ENCODE measurements at places on chromosomes 12 and 14. TPM values are rescaled to one million over a fixed set of nuclear protein-coding genes. Genes with fewer than 3 reads are reported as not detected.

DNA sequence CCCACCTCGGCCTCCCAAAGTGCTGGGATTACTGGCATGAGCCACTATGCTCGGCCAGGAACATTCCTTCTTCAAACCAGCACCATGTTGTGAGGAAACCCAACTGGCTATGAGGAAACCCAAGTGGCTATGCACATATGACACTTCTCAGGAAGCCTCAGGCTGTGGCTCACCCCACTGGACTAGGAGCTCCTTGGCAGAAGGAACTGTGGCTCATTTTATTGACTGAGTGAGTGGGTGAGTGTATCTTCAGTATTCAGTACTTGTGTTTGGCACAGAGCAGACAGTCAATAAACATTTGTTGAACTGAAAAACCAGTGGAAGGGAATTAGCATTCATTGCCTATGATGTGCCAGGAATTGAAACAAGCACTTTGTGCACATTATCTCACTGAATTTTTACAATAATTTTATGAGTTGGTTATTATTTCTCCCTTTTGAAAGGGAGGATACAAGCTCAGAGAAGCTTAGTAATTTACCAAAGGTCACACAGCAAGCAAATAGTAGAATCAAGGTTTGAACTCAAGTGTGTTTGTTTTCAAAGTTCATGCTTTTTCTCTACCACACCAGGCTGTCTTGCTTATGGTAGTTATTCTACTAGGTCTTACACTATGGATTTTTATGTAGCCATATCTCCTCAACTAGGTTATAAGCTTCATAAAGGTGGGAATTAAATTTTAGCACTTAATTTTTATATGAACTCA is 121.6 kb downstream of the VEZT start:
- DNase-seq: no peak

GRCh38 chr12:104494137-104494792 is 37.5 kb downstream of the CHST11 start:
- peak; percentile 63 for DNase-seq

DNA sequence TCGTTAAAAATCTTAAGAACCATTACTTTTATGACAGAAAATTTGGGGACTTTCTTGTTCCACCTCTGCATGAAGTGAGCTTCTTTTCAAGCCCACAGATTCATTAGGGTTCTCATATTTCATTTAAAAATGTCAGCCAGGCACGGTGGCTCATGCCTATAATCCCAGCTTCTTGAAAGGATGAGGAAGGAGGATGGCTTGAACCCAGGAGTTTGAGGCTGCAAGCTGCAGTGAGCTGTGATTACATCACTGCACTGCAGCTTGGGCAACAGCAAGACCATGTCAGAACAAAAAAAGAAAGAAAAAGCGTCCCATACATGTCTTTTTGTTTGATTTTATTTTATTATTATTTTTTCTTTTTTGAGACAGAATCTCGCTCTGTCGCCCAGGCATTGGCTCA is 43.4 kb upstream of the ATF1 start:
- no peak for DNase-seq

DNA sequence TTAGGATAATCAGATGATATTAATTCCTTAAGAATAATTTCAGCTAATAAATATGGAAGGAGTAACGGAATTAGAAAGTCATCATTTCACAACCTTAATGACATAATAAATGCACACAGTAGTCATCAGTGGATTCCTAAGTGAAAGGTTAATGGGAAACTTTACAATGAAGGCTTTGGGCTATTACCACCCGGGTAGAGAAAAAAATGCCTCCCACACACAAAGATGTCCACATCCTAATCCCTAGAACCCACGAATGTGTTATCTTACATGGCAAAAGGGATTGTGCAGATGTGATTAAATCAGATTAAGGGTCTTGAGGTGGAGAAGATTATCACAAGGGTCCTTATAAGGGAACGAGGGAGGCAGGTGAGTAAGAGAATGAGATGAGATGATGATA is 5.6 kb downstream of the TMED10 start:
- DNase-seq: no peak

- DNase-seq: no peak
These were observed 32.7 kb downstream of the PPP4R3A start for GRCh38 chr14:91477388-91477787.

DNA sequence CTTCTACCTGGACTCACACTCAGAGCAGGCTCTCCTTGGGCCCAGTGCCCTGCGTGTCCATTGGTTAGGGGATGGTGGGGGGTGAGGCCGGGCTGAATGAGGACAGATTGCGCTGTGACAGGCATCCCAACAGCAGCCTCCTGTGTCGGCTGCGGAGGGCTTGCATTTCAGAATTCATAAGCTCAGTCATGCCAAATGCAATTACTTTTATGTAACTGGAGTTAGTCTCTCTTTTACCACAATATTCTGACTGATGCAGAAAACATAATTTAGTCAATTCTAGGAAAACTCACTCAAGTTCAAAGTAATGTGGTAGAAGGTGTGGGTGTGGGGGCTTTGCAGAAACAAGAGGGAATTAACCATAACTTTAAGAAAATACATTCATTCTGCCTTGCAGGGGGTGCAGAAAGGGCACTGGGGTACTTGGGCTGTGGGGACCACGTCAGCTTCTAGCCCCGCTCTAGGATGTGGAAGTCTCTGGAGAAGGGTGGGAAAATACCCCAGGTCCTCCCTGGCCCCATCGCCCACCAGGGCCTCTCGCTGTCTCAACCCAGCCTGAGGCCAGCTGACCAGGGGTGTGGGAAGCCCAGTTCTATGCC is 257.7 kb downstream of the ADGRD1 start:
- DNase-seq: no peak

GRCh38 chr14:105251920-105252319 is 3.6 kb downstream of the BTBD6 start:
- DNase-seq: peak; percentile 25

DNA sequence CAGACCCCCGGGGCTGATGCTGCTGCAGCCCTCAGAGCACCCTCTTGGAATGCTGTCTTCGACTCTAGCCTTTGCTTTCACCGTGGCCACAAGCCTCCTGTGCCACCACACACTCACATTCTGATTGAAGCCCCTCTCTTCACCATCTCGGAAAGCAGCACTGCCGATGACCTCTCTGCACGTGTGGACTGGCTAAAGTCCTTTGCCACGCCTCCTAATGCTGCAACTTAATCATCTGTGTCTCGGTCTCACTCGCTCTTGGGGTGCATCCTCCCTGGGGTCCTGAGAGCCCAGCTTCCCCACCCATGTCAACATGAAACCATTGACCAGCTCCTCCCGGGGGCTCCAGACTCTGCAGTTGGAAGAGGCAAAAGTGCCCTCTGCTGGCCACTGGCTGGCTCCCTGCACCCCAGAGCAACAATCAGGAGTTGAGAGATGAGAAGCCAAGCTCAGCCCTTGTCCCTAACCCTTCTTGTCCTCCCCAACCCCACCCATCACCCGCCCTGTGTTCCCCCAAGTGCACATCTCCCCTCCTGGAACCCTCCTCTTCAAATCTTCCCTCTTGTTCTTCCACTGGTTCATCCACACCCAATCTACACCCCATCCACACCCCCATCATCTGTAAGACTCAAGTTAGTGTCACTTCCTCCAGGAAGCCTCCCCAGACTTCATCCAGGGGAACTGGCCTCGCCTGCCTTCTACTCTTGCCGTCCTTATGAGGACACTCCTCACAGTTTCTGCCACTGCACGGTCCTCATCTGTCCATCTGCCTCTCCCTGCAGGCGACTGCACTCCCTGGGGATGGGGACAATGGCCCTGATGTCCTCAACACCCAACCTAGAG is 23.6 kb upstream of the FAM181A start:
- DNase-seq: peak; percentile 58

GRCh38 chr12:124506145-124506831 is 61.1 kb downstream of the NCOR2 start:
- DNase-seq: peak; percentile 90

DNA sequence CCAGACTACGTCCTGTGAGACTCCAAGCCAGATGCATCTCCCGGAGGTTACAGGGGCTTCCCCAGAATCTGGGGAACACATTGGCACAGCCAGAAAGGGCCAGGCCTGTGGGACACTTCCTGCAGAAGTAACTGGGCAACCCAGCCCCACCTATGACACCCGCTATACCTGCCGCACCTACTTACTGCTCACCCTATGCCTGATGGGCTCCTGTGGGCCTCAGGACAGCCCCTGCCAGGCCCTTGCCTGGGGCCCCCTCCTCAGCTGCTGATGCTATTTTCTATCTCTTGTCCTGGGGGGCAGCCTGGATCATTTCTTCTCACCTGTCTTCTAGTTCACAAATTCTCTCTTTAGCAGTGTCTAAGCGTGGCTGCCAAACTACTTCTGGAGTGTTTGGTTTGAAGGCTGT is 28.7 kb downstream of the JAG2 start:
- DNase-seq: peak; percentile 9

DNA sequence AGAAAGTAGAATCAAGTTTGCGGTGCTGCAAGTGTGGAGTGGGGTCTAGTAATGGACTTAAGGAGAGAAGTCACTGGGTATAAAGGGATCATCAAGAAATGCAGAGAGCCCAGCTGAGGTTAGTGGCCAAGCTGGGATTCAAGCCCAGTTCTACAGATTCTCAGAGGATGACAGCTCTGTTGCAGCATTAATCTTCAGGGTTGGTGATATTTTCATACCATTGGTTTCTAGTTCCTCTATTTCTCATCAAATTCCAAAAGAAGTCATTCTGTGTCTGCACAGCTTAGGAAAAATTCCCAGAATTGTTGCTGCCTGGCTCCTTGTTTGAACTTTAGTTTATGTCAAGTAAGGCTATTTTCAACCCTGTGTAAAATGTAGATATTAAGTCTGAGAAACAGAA is 169.5 kb upstream of the NTF3 start:
- no peak for DNase-seq

DNA sequence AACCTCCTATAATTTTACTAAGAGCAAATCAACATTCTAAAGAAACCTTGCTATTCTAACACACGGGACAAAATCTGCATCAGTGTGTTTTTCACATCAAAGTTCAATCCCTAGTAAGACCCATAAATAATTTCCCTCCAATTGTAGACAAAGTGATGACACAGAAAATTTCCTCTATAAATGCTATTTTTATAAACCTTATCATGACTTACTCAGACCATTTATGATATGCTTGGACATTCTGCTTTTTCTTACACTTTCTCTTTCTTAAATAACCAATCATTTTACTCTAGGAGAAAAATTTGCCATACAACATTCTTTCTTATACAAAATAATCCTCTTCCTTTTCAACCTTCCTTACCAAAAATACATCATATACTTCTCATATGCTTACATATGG is 67.0 kb downstream of the SDR9C7 start:
- DNase-seq: no peak

GRCh38 chr12:124620606-124621295 is 53.3 kb upstream of the NCOR2 start:
- no peak for DNase-seq

- no peak for DNase-seq
These were observed 84.3 kb downstream of the ETNK1 start for GRCh38 chr12:22709292-22709691.

DNA sequence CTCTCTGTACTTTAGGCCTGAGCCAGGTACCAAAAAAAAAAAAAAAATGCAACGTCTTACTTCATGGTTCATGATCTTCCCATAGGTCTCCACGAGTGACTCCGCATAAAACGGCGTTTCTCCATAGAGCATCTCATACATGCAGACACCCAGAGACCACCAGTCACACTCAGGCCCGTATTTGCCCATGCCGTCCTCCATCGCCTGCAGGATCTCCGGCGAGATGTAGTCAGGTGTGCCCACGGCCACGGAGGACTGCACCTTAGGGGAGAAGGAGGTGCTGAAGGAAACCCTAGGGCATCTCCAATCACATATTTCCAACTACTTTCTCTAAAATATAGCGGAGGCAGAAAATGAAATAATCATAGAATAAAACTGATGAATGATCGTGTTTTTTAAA is 61.0 kb downstream of the AMN start:
- DNase-seq: no peak

DNA sequence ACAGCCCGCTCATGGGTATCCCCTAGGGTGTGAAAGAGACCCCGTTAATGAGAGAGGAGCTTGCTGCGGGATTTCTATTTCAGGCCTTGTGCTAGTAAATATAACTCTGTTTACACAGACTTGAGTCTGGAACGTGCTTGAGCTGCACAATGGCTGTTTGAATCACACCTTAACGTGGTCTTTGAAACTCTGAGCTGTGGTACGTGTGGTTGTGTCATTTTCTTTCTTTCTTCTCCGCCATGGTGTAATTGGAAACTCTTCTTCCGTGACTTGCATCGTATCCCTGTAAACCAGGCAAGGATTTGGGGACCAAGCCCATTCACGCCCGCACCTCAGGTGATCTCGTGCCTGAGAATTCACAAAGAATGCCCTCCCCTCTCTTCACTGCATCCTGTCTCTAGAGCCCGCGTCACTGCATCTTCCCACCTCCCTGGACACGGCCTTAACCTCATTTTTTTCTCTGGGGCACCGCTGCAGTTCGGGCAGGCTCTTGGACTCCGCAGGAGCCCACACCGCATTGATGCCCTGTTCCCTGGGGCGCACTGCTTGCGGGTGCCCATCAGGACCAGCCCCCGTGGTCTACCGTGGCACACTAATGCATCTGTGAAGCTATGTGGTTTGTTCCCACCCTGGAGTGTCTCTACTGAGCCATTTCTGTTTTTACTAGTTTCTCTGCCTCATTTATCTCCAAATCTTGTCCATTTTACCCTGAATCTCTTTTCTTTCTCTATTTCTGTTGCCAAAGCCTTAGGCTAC is 78.4 kb upstream of the PARP11 start:
- no peak for DNase-seq

- DNase-seq: peak; percentile 73
These were observed 1.2 kb downstream of the MMP17 start for GRCh38 chr12:131829356-131829747.

DNA sequence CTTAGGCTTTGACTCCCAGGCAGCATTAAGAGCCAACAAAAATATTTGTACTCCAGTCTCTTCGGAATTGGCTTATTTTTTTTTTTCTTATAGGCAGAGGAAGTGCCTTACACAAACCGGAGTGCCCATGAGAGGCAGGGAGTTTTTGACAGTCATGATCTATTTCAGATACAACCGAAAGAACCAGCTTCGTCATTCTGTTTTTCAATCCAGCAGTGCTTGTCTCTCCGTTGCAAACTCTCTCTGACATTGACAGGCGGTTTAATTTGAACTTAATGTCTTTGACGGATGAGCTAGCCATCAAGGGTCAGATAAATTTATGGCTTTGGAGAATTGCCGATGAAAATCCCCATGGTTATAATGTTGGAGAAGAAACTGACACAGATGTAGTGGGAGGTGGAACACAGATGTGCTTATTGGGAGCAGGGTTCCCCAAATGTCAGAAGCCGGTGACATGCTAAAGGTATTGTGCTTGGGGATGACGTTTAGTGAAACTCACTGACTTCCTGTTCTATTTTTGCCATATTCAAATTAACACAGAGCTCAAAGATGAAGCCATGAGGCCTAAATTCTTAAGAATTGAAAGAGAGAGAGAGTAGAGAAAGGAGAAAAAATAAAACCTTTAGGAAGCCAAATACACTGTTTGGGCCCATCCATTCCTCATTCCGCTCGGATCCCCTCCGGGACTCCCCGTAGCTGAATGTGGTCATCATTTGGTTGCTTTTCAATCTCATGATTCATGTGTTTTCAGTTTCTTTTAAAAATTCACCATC is 59.7 kb downstream of the PLXNC1 start:
- DNase-seq: no peak

TUNAR gene
- not detected for polyA plus RNA-seq

GPR65 gene
- 0.25 TPM for polyA plus RNA-seq

HAL gene
- polyA plus RNA-seq: 0.05 TPM

CLEC7A gene
- 2.4 TPM for polyA plus RNA-seq

LGR5 gene
- 0.29 TPM for polyA plus RNA-seq

TUBA1B gene
- polyA plus RNA-seq: 395 TPM

NOVA1 gene
- 3.5 TPM for polyA plus RNA-seq

FSCB gene
- polyA plus RNA-seq: not detected

CSRP2 gene
- 24.0 TPM for polyA plus RNA-seq

LALBA gene
- polyA plus RNA-seq: not detected

SEL1L gene
- polyA plus RNA-seq: 13.9 TPM

KLRK1 gene
- 0.59 TPM for polyA plus RNA-seq
